ENCODE measurements at places on chromosomes 13 and 19.

DNA sequence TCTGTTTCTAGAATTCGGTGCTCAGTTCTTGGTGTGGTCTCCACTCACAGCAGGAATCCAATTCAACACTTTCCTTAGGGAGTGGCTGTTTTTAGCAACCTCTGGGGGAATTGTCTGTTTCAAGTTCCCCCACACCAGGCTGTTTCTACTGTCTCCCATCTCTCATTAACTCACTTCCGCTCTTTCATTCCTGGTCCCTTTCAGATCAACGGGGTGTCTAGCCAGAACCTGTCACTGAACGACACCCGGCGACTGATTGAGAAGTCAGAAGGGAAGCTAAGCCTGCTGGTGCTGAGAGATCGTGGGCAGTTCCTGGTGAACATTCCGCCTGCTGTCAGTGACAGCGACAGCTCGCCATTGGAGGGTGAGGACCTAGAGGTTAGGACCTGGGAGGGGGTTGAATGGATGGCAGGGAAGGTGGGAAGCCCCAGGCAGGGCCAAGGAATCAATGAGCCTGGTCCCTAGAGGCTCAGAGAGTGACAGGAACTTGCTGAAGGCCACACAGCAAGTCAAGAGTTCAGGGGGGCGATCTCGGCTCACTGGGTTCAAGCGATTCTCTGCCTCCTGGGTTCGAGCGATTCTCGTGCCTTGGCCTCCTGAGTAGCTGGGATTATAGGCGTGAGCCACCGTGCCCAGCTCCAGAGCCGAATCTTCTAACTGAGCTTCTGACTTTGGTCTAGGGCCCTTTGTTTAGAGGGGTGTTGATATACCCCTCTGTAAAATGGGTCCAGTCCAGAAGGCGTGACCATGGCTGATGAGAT, 25.5 kb downstream of the TJP3 start:
- no peak for DNase-seq

DNA sequence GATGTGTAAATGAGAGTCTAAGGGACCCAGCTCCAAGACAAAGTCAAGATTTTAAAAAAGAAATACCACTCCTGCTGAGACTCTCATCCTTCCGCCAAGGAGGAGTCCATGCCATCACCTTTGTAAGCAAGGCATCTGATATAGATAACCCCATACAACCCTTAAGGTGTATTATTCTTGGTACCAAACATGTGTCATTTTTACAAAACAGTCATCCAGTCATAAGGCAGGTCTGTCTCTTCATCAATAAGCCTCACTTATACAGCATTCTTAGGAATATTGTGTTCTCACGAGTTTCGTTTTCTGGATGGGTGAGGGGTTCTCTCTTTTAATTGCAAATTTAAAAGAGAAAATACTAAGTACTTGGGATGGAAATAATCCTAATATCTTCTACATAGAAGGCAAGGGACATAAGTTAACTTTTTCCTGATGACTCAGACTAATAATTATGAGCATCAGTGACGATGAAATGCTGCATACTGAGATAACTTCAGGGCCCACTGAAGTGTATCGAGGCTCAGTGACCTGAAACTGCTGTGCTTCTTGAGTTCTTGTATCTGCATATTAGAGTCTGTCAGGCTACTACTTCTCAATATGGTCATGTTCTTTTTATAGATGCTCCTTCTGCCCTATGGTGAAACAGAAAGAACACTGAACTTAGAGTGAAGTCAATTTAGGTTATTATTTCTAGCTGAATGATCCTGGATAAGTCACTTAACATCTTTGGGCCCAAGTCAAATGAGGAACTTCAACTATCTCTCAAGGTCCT, 166.6 kb downstream of the KLF12 start:
- DNase-seq: no peak

DNA sequence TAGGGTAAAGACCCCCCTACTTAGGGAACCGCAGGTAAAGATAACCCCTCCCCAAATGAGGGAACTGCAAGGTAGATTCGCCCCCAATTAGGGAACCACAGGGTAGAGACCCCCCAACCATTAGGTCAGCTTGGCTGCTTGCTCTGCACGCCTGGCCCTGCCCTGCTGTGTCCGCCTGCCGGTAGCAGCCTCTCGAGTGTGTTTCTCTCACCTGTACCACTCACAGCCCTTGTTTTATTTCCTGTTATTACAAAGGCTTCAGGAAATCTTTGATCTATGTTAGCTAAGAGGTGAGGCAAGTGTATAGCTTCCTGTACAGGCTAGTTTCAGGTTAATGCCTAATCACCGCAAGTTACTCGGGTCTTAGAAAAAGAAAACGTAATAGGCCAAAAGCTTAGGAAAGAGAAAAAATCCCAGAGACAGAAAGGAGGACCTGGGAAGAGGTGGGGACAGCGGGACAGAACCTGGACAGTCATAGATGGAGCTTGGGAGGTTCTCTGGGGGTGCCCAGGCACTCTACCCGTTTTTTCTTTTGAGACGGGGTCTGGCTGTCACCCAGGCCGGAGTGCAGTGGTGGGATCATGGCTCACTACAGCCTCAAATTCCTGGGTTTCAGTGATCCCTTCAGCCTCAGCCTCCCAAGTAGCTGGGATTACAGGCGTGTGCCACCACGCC, 23.1 kb upstream of the EIF3G start:
- no peak for DNase-seq

DNA sequence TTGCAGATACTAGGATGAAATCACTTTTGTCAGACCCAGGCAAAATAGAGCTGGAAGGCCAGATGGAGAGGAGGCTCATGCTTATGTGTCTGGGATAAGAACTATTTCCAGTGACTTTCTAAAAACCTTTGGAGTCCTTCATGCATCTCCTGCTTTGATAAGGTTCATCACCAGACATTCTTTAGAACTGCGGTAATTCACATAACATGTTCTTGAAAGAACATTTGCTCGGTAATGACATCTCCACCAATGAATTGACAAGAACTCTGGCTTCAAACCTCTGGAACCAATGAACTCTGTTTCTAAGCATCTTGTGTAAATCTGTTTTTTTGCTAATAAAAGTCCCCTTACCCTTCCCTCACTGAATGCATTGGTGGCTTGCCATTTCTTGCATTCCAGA, 112.0 kb upstream of the KL start:
- no peak for DNase-seq

DNA sequence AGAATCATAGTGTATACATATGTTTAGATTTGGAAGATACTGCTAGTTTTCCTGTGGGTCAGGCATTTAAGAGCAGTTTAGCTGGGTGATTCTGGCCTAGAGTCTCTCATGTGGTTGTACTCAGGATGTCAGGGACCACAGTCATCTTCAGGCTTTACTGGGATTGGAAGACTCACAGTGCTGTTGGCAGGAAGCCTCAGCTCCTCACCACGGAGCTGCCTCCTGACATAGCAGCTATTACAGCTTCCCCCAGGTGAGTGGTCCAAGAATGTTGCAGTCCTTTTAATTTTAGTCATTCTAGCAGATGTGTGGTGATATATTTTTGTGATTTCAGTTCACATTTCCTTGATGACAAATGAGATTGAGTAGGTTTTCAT, 16.9 kb upstream of the GPR18 start:
- no peak for DNase-seq

Measured in vagina (tissue), 2 donors.